ENCODE measurements at places on chromosomes 13 and 19.

DNA sequence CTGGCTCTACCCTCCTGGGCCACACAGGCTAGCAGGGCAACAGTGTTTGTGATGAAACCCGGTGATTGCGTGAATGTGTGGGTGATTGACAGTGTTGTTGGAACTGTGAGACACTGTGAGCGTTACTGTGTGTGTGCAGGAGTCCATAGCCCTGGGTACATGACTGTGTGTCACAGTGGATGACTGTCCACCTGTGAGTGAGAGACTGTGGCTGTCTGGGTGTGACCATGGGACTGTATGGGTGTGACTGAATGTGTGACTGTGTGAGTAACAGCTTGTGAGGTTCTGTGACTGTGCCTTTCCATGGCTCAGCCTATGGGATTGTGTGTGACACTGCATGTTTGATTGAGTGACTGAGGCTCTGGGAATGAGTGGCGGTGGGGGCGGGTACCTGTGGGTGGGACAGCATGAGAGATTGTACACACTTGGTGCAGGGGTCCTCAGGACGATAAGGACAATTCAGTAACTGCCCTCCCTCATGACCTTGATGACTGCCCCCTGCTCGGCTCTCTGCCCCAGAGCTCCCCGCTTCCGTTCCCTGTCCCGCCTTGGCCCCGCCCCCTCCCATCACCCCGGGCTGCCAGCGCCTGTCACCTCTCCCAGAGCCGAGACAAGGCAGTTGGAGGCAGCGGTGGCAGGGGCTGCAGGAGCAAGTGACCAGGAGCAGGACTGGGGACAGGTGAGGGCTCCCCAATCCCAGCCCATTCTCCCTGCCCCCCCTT lies at the start of gene GIPR:
TSS of gene GIPR (plus strand) at position 602 of the 722 bp plus-strand sequence. CDS start 1,300 bp downstream, outside the sequence.
- DNase-seq, result no peak

GRCh38 chr13:112688560-112689302 lies 1.1 kb upstream of the ATP11A start:
- DNase-seq, result no peak

- no peak for DNase-seq
Observed at GRCh38 chr13:91167706-91168385, 179.6 kb upstream of the MIR17HG start.

DNA sequence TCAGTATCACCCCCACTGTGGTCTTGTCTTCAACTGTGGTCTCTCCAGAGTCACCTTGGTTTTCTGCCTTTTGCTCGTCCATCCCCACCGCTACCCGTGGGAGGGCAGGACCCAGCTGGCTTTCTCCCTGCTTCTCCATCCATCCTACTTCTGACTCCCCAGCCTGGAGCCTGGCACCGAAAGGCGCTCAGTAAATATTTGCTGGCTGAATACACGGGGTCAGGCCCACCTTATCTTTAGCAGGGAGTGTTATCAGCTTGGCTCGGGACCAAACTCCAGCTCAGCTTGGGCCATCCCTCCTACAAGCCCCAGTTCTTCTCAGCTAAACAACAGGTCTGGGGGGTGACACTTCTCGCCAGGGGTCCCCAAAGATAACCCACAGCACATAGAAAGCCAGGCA lies 62.0 kb upstream of the KLF2 start:
- DNase-seq, result no peak

DNA sequence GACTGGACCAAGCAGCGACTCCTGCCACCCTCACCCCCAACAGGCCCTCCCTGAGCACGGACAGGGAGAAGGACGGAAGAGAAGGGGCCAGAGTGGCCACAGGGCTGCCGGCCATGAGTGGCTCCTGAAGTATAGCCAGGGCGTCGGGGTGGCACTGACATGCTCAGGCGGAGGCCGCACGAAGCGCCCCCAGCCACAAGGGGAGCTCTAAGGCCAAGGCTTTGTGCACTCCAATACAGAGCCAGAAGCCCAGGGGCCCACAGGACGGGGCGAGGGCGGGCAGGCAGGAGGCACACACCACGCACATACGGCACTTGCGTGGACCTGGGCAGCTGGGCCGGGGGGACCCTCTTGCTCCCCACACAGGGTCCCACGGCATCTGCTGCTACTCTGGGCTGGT lies 52.0 kb downstream of the KLF2 start:
- DNase-seq, result no peak

DNA sequence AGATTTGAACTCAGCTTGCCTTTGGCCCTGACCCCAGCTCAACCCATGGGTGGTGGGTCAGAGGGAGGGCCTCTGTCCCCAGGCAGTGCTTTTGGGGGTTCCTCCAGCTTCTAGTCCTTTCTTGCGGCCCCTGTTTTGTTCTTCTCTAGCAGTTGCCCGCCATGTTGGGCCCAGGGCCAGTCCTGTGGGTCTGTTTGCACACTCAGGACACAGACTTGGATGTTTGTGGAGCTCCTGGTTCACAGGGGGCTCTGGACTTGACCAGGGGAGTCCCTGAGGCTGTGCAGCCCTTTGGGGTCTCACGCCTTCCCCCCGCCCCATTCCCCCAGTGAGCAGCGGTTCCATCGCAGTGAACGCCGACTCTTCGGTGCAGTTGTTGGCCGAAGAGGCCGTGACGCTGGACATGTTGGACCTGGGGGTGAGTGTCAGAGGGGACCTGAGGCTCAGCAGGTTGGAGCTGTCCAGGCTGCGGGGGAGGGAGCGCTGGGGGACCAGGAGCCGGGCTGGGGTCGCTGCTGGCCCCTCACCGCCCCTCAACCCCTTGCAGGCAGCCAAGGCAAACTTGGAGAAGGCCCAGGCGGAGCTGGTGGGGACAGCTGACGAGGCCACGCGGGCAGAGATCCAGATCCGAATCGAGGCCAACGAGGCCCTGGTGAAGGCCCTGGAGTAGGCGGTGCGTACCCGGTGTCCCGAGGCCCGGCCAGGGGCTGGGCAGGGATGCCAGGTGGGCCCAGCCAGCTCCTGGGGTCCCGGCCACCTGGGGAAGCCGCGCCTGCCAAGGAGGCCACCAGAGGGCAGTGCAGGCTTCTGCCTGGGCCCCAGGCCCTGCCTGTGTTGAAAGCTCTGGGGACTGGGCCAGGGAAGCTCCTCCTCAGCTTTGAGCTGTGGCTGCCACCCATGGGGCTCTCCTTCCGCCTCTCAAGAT lies 2.5 kb downstream of the ATP5F1D start:
- DNase-seq, result no peak

GRCh38 chr13:94412870-94413597 lies 66.4 kb downstream of the DCT start:
- DNase-seq, result no peak
